ENCODE measurements at places on chromosomes 3 and 15.

- DNase-seq: no peak
Observed at GRCh38 chr3:144470666-144471065, 499.0 kb downstream of the DIPK2A start.

- DNase-seq: no peak
Observed at GRCh38 chr3:124920718-124921117, 13.8 kb downstream of the MUC13 start.

GRCh38 chr15:25811481-25811906 is 51.6 kb downstream of the ATP10A start:
- no peak for DNase-seq

DNA sequence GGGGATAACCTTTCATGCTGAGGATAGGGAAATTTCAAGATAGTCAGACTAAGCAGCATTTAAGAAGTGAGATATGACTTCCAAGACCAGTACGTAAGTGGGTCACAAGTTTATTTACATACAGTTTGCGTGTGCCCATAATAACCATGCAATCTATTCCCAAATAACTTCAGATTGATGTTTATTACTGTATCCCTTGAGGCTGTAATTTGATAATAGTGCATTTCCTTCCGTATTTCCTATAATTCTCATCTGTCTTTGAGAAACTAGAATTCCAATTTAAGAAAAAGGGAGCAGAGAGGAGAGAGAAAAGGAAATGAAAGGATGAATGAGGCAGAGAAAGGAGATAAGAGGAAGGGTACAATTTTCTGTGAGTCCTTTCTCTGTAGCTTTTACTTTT is 1073.1 kb downstream of the EPHA3 start:
- no peak for DNase-seq

DNA sequence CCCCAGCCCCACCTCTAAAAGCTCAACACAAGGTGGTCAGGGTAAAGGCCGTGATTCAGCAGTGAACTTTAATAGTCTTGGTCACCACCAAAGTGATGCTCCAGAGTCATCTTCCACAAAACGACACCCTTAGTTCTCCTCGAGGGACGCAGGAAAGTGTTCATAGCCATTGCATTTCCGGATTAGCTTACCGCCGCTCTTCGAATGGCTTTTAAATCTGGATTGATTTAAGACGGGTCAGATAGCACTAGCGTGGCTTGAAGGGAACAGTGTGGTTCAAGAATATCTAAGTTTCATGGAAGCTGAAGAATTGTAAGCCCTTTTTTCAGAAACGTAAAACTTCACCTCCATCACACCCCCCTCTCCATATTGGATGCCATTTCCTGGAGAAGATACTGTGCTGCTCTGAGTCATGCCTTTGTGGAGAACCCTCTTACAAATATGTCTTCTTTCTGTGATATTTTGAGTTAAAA is 829 bp downstream of the RNF7 start:
- no peak for DNase-seq

DNA sequence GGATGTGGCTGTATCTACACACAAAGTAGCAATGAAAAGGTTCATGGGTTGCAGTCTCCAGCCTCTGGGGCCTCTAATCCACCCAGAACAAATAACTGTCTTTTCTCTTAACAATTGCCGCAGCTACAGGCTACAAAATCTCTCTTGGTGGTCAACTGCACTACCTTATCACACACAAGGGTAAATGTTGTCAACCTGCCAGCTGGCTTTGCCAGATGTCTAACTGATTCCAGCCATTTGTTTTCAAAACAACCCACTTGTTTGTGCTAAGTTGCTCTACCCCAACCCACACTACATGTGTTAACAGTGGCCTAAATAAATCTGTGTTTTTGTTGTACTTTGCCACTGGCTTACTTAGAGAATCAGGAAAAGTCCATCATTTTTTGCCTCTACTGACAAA is 447.3 kb downstream of the TAFA4 start:
- no peak for DNase-seq
